ENCODE measurements at places on chromosomes 6 and 20. TPM values are rescaled to one million over a fixed set of nuclear protein-coding genes. Genes with fewer than 3 reads are reported as not detected.

GRCh38 chr6:147459780-147460179 is 48.7 kb upstream of the SAMD5 start:
- no peak for DNase-seq

- no peak for DNase-seq
Measured at GRCh38 chr20:42067596-42067995, 449.4 kb upstream of the CHD6 start.

GRCh38 chr6:111865909-111866546 is 7.2 kb downstream of the FYN start:
- no peak for DNase-seq

DNA sequence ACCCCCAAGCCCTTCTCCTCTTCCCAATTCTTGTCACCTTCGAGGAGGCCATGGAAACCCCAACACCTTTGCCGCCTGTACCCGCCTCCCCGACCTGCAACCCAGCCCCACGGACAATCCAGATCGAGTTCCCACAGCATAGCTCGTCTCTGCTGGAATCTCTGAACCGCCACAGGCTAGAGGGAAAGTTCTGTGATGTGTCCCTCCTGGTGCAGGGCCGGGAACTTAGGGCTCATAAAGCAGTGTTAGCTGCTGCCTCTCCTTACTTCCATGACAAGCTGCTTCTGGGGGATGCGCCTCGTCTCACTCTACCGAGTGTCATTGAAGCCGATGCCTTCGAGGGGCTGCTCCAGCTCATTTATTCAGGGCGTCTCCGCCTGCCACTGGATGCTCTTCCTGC is 675 bp downstream of the ZBTB9 start:
- DNase-seq, result no peak

DNA sequence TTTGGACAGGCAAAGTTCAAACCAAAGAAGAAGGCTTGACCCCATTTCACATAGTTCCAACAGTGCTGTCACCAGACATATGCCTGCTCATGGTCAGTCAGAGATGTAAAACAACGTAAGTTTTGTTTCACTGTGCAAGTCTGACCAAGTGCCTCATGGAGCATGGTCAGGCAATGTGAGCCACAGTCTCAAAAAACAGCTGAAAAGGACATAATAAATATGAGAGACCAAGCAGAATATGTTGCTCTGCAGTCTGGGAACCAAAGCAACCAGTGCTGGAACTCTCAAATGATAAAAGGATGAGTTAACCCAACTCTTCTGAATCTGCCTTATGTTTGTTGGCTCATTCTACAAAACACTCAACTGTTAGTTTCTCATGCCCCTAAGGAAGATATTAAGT is 39.9 kb upstream of the DST start:
- DNase-seq, result no peak

DNA sequence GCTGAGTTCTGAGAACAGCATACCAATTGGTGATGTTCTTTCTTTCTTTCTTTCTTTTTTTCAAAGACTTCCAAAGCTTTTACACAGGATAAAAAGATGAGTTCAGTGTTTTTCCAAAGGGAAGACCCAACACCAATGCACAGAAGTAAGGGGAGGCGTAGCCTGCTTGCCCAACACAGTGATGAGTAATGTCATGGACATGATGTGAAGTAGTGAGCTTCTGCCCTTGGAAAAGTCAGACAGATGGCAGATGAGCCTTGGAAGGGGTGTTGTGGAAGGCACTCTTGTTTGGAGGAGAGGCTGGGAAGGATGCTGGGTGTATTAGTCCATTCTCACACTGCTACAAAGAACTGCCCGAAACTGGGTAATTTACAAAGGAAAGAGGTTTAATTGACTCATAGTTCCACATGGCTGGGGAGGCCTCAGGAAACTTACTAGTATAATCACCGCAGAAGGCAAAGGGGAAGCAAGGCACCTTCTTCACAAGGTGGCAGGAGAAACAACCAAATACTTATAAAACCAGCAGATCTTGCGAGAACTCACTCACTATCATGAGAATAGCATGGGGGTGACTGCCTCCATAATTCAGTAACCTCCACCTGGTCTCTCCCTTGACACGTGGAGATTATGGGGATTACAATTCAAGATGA is 12.6 kb downstream of the LRP11 start:
- DNase-seq, result no peak

ECT2L gene
- not detected for total RNA-seq

ZC3H12D gene
- 0.17 TPM for total RNA-seq

DNA sequence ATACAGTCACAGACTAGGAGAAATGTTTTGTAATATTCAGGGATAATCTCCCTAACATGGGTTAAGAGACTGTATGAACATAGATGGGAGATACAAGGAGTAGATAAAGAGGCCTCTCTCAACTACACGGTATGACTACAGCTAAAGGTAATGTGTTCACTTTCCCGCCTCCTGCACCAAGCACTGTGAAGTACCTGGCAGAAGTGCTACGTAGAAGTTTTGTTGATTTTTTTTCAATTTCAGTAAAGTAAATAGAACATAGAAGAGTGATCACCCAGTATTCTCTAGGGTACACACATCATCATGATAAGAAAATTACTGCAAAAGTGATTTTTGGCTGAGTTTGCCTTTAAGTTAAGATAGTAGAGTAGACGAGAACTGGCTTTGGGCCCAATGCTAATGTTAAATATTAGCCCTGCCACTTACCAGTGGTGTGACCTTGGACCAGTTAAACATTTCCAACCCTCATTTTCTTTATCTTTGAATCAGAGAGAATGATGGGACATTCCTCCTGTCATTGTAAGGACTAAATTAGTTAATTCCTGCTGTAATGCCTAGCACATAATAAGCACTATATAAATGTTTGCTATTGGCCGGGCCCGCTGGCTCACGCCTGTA is 183.6 kb downstream of the COL9A1 start:
- DNase-seq, result no peak

DNA sequence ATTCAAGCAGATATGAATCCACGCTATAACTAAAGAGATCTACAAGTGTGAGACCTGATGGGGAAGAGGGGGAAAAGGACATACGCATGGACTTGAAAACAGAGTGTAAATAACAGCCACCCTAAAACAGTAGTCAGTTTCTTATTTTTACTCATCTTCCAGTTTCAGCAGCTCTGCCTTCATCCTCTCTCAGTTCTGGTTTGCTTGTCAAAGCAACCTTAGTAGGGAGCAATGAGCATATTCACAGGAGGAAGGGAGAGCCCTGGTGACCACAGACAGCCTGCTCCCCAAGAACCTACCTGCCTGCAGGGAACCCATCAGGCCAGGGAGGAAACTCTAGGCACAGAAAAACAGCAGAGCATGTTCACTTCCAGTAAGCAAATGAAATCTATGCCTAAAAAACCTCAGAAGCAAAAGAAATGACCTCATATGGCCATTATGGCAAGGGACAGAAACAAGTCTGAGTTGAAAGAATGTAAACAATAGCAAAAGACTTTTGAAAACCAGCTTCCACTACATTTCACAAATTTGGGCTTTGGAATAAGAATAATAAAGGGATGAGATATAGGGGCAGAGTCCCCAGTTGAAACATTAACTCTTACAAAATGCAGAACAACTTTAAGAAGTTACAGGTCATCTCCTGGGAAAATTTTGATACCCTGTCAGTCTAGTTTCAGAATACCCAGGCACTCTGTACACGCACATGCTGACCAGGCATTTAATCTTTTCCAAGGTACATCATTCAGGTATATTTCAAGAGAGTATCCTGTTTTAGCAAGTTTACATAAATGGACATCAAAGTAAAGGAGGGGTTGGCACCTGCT is 120.8 kb upstream of the BCLAF1 start:
- DNase-seq, result no peak

GRCh38 chr6:20983961-20984360 is 449.7 kb downstream of the CDKAL1 start:
- DNase-seq, result peak; percentile 34

DNA sequence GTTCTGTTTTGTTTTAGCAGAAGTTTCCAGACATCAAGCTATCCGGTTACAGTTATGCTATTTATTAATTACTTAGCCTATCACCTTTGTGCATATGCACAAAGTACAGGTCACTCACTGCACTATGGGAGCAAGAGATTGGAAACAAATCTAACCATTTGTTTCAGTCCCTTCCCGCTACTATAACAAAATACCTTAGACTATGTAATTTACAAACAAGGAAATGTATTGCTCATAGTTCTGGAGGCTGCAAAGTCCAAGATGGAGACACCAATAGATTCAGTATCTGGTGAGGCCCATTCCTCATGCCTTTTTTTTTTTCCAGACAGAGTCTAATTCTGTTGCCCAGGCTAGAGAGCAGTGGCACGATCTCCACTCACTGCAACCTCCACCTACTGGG is 35.1 kb downstream of the ATP9A start:
- DNase-seq, result no peak
